CD4-positive, alpha-beta T cell treated with Interleukin-10 for 1 hour (primary cell): ENCODE measurements at places on chromosomes 4 and X.

GRCh38 chr4:8009710-8010511, 70.2 kb upstream of the AFAP1 start:
- DNase-seq: no peak

DNA sequence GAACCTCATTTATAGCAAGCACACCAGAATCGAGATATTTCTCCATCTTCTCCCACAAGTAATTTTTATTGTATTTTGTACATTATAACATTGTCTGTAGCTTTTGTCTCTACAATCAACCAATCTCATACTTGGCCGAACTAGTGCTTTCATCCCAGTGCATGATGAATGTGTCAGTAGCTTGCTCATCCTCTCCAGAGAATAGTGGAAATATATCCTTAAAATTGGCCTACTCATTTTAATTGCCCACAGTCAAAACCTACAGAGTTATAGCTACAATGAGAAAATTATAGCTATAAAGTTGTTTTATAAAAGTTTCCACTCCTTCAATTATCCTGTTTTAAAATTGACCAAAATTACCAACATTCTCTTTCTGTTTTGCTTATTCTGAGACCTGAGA, 103.8 kb downstream of the MAPK10 start:
- no peak for DNase-seq

- DNase-seq: peak; percentile 52
Observed at GRCh38 chr4:77433418-77433733, 172.2 kb upstream of the CXCL13 start.

DNA sequence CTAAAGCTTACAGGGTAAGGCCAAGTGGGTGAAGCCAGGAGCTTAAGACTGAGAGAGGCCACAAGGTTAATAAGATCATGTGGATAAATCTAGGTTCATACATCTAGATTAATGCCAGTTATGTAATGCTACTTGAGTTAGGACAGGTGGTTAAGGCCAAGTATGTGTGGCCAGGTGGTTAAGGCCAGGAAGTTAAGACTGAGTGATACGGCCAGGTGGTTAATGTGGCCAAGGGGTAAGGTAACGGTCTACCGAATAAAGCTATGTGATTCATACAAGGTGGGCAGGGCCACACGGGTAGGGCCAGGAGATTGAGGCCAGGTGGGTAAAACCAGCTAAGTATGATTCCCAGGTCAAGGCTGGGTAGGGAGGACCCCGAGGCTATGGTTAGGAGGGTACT, 223.0 kb downstream of the TACR3 start:
- no peak for DNase-seq

DNA sequence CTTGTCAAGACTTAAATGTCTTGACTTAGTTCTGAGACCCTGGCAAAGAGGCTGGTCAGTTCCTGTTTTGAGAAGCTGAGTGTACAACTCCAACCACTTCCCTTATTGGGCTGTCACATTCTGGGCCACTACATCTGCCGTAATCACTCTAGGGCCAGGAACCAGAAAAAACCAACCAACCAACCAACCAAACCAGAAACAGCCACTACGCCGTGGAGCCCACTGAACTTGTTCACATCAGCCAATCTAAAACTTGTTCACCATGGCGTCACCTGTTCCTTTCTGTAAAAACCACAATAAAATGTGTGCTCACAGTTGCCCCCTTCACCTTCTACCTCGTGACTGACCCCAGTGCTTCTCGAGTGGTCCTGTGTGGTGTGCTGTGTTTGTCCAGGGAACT, 107.3 kb downstream of the JADE1 start:
- peak; percentile 30 for DNase-seq

- no peak for DNase-seq
Observed at GRCh38 chr4:184850018-184850417, 24.2 kb upstream of the ACSL1 start.
